HT-29 (cell line): ENCODE measurements at places on chromosomes 3 and 15. TPM values are rescaled to one million over a fixed set of nuclear protein-coding genes. Genes with fewer than 3 reads are reported as not detected.

GRAMD2A gene
- 0.03 and 0.29 TPM in 2 replicates for total RNA-seq

SOX14 gene
- total RNA-seq: not detected in 2 replicates

SCN11A gene
- not detected in 2 replicates for total RNA-seq

LTF gene
- 0.03 and 1.1 TPM in 2 replicates for total RNA-seq

ATP8B4 gene
- 0.66 and 0.68 TPM in 2 replicates for total RNA-seq
